Epithelial cell of proximal tubule (primary cell): ENCODE measurements at places on chromosomes 12 and 14. TPM values are rescaled to one million over a fixed set of nuclear protein-coding genes. Genes with fewer than 3 reads are reported as not detected.

DNA sequence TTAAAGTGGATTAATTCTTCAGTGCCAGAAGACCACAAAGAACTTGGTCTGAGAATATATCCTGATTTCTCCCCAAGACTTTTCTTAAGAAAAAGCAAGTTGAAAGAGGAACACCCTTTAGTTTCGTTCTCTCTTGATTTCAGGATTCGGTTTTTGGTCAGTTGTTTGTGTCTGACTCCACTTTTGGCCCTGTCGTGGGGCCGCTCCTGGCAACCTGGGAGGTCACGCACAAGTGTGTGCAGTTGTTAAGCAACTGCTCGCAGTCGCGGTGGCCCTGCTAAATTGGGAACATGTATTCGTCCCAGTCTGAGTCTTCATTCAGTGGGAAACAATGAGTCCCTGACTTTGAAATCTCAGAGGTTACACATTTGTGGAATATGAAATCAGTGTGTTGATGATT, 68.7 kb downstream of the RGS6 start:
- no peak for DNase-seq

DNA sequence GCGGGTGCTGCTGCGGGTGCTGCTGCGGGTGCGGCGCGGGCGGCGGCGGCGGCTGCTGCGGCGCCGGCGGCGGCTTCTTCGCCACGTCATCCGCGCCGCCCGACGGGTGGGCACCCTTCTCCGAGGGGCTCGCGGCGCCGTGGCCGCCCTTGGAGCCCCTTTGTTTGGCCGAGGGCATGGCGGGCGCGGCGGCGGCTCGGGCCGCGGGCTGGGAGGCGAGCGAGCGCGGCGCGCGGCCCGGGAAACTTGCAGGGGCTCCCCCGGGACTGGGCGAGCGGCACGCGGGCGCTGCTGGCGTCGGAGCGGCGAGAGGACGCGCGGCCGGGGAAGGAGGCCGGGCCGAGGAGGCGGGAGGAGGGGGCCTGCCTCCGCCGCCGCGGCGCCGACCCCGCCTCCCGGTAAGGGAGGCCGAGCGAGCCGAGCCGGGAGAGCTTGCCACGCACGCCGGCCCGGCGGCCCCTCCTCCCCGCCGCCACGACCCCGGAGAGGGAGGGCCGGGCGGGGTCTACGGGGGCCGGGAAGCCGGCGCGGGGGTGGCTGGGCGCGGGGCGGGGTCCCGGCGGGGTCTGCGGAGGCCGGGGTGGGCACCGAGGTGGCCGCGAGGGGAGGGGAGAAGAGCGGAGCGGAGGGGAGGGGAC, at the start of gene CKAP4:
Gene CKAP4 (minus strand): TSS at position 347 of the 638 bp plus-strand sequence. CDS start 169 bp downstream, at position 178.
- DNase-seq, result no peak

DNA sequence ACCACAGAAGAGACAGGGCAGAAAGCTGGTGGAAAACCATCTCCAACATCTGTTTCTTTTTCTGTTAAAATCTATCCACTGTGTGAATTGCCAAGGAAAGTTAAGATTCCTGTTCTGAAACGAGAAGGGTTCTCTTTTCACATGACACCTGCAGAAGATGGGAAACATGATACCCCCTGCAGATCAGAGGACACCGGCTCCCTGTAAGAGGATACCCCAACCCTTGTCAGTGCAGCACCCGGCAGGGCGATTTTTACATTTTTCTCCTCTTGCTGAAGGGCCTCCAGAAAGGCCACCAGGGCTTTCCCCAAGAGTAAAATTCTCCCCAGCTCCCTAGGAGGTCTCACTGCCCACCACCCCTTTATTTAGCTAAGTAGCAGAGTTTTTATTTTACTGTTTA, 48.2 kb downstream of the DPF3 start:
- no peak for DNase-seq

DNA sequence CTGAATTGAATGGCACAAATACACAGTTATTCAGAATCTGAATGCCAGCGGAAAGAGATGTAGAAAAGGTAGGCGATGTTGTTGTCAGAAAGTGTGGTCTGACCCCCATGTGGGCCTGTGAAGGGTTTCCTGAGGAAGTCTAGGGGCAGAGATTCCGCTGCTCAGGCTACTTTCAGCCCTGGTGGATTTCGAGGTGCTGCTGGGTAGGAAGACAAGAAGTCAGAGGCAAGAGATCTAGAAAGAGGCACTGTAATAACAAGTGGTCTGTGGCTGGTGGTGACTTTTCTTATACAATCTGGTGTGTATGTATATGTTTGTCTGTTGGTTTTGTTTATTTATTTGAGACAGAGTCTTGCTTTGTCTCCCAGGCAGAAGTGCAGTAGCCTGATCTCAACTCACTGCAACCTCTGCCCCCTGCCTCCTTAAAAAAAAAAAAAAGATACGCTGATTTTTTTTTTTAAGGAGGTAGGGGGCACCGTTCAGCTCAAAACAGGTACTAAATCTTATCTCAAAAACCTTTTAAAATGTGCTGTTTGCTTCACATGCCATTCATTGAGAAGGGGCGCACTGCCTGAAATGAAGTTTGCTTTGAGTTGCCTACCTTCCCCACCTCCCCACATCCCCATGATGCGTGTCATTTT, 27.1 kb upstream of the MANSC4 start:
- no peak for DNase-seq

- DNase-seq, result no peak
Measured at GRCh38 chr12:89346741-89347324, 5.5 kb downstream of the DUSP6 start.

DNA sequence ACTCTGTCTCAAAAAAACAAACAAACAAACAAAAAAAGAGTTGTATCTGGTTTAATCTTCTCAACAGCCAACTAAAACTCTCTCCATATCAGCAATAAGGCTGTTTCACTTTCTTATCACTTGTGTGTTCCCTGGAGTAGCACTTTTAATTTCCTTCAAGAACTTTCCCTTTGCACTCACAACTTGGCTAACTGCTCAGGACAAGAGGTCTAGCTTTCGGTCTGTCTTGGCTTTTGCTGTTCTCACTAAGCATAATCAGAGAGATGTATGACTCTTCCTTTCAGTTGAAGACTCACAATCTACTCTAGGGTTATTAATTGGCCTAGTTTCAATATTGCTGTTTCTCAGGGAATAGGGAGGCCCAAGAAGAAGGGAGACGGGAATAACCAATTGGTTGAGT, 12.3 kb downstream of the NEMP1 start:
- DNase-seq, result no peak

DNA sequence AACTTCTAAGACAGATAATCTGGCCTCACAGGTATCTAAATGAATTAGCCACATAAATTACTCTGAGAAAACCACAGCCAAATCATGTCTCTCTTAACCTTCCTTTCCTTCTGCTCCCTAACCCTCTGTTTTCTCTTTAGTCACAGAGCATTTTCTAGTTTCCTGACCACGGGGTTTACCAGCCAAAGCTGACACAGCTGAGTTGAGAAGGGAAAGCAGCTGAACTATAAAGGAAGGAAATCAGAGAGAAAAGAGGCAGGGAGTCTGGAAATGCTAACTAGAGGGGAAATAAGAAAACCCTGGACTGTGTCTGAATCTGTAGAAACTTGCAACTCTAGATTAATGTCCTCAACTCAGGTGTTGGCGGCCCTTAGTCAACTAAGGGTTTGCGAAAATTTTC, 24.4 kb downstream of the ANKS1B start:
- no peak for DNase-seq

- DNase-seq, result peak; percentile 78
Measured at GRCh38 chr12:18700271-18700670, 37.5 kb downstream of the PLCZ1 start.

GRCh38 chr12:65603438-65604351, 220.6 kb upstream of the HMGA2 start:
- DNase-seq, result peak; percentile 82

DNA sequence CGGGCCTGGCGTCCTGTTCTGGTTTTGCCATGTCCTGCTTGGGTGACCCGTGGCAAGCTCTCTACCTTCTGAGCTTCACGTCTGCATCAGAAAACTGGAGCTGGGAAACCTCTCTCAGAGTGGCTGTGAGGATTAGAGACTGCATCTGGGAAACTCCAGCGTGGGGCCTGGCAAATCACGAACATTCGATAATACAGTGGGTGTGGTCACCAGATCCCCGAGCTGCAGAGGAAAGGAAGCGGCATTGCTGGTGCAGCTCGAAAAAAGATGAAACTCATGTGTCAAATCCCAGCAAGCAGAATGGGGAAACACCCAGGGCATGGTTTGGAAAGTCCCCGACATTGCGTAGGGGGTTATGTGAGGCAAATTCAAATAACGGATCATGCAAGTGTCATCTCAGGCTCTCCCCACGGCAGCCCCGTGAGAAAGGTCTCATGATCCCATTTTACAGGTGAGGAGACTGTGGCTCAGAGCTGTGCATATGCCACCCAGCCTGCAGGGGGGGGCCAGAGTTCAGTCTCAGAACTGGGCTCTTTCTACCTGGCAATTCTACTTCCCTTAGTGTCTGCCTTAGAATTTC, 98.1 kb upstream of the VRK1 start:
- no peak for DNase-seq

GRCh38 chr14:64119980-64120379, 174.2 kb downstream of the ESR2 start:
- DNase-seq, result no peak

- no peak for DNase-seq
Measured at GRCh38 chr12:121538699-121539061, 42.1 kb downstream of the KDM2B start.

GRCh38 chr12:88144037-88144436, 1.9 kb downstream of the TMTC3 start:
- no peak for DNase-seq

DNA sequence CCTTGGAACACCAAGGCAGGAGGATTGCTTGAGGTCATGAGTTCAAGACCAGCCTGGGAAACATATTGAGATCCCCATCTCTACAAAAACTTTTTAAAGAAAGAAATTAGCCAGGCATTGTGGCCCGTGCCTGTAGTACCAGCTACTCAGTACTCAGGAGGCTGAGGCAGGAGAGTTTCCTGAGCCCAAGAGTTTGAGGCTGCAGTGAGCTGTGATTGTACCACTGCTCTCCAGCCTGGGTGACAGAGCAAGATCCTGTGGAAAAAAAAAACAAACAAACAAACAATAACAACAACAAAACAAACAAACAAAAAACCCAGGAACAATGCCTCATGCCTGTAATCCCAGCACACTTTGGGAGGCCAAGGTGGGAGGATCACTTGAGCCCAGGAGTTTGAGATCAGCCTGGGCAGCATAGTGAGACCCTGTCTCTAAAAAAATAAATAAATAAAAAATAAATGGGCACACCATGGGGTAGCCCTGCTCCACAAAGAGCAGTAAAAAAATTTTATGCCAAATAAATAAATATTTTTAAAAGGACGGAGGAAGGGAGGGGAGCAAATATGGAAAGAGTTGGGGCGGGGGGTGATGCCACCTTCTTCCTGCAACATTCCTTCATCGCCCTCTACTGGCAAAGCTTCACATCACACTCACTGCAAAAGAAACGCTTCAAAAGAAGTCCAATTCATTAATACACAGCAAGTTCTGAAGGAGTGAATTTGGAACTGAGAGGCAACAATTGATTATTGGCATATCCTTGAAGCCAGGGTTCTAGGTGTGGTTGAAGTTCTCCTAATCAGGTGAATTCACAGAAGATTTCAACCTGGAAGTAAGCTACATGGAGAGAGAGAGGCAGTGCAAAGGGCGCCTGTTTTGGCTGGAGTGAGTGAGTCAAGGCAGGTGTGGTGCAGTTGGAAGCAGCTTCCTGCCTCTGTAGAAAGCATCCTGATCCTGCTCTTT, 8.8 kb upstream of the GNPTAB start:
- no peak for DNase-seq

DNA sequence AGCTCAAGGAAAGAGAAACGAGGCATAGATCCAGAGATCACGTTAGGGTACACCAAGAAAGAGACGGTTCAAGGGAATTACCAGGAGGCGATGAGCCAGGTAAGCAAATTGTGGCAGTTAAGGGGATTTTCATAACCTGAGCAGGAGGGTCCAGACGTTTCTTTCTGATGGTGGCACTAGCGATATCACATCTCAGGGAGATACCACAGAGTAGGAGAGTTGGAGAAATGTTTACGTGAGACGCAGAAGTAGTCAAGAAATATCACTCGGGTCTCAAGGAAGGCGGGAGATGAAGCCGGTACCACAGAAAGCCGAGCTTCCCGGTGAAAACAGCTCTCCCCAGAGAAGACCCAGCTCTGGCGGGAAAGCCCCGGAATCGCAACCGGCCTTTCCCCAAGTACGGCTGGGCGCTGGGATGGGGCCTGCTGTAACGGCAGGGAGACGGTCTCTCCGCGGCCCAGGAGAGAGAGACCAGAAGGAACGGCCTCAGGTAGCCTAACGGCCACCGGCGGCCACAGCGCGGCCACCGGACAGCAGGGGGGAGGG, 485 bp downstream of the SENP1 start:
- DNase-seq, result no peak

DNA sequence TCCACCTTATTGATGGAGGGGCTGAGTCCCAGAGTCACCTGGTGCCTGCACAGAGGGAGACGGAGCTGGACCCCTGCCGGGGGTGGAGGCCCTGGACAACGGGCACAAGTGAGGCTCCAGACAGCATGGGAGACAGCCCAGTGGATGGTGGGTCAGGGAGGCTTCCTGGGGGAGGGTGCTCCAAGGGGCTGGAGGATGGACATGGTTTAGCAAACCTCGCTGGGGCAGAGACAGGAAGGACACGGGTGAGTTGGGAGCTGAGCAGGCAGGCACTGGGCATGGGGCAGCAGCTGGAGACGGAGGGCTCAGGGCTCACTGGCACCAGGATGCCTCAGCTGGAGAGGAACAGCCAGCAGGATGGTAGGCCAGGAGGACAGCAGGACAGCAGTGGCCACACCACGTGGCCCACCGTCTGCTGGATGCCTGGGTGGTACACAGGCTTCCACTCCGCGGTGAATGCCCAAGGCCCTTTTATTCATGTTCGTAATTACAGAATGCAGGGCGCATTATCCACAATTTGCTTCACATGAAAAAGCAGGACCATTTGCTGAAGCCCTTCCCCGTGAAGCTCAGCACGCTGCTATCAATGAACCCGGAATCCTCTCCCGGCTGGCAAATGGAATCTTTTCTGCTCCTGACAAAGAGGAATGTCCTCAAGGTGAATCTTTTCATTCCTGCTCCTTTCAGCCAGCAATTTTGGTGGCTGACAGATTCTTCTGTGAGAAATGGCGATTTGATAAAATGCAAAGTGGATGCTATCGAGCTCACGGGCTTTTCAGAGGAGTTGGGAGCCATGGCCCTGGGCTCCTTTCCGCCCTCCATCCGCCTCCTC, 138.1 kb upstream of the C14orf180 start:
- DNase-seq, result no peak

The ERP27 gene
- 0.58 and 1.4 TPM in 2 replicates for total RNA-seq

The PLCZ1 gene
- not detected in 2 replicates for total RNA-seq

The FAM90A1 gene
- 0.23 TPM in 1 of 2 replicates, not detected in the other for total RNA-seq

The FBLN5 gene
- total RNA-seq, result 2.2 and 4.8 TPM in 2 replicates

The COX8C gene
- not detected in 2 replicates for total RNA-seq

The PTPN21 gene
- total RNA-seq, result 5.9 and 8.2 TPM in 2 replicates

The SLC2A3 gene
- total RNA-seq, result 5.9 and 15.3 TPM in 2 replicates

The MIPOL1 gene
- 5.7 and 6.7 TPM in 2 replicates for total RNA-seq
